ENCODE measurements at places on chromosomes 6 and 20. TPM values are rescaled to one million over a fixed set of nuclear protein-coding genes. Genes with fewer than 3 reads are reported as not detected.

Gene PSORS1C1
- 0.28 TPM for total RNA-seq

Gene SLC13A3
- 2.5 TPM for total RNA-seq

Gene PLN
- total RNA-seq, result under 0.01 TPM

Gene HLA-B
- 41.7 TPM for total RNA-seq

Gene PAK5
- total RNA-seq, result not detected

Gene CYP24A1
- total RNA-seq, result not detected

Gene MUC21
- total RNA-seq, result not detected

Gene FRK
- total RNA-seq, result under 0.01 TPM

Gene PSMF1
- 120 TPM for total RNA-seq

Gene RBM24
- 6.7 TPM for total RNA-seq

Gene REM1
- total RNA-seq, result not detected

Gene FAM83C
- not detected for total RNA-seq

Gene ZNF341
- 1.1 TPM for total RNA-seq

Gene TMEM14A
- 18.5 TPM for total RNA-seq

Gene SLPI
- not detected for total RNA-seq

Gene C6orf58
- total RNA-seq, result not detected

Gene EYS
- under 0.01 TPM for total RNA-seq

Gene FRMD1
- total RNA-seq, result not detected

Data from IMR-90 (cell line).